ENCODE measurements at places on chromosomes 3 and 15. TPM values are rescaled to one million over a fixed set of nuclear protein-coding genes. Genes with fewer than 3 reads are reported as not detected.

GRCh38 chr15:44075535-44075934, 119.5 kb downstream of the FRMD5 start:
- no peak for DNase-seq

The ITPKA gene
- 0.68 TPM for polyA plus RNA-seq

The FBN1 gene
- polyA plus RNA-seq: 265 TPM

The CACNA2D3 gene
- polyA plus RNA-seq: 3.3 TPM

All from muscle of arm (tissue), 14 donors.